Endodermal cell (in vitro differentiated cells): ENCODE measurements at places on chromosomes 13 and 19. TPM values are rescaled to one million over a fixed set of nuclear protein-coding genes. Genes with fewer than 3 reads are reported as not detected.
A peak's percentile ranks its signal among the peaks of the same experiment; 100 is the strongest.

DNA sequence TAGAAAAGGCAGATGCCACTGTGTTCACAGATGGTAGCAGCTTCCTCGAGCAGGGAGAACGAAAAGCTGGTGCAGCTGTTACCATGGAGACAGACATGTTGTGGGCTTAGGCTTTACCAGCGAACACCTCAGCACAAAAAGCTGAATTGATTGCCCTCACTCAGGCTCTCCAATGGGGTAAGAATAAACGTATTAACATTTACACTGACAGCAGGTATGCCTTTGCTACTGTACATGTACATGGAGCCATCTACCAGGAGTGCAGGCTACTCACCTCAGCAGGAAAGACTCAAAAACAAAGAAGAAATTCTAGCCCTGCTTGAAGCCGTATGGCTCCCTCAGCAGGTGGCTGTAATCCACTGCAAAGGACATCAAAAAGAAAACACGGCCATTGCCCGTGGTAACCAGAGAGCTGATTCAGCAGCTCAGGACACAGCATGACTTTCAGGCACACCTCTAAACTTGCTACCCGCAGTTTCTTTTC is 197.7 kb downstream of the ZNF737 start:
- peak; percentile 84 for DNase-seq

KXD1 gene
- total RNA-seq, result 108 to 187 TPM (median 113 TPM) in 3 replicates

DNA sequence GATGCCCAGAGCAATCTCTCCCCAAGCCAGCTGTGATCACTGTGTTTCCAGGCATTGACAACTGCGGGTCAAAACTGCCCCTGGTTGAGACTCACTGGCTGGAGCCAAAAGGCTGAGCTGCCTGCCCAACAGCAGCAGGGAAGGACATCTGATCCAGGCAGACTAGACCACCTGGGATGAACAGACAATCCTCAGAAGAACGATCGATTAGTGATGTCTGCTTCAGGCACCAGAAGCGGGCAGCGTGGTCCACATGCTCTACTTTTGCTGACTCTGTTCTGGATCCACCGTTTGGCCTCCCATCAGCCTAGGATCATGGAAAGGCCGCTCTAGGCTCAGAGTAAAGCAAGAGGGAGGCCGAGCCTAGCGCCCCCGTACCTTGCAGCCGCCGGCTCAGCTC is 9.9 kb upstream of the GP6 start:
- DNase-seq, result no peak

GFY gene
- total RNA-seq, result 0.27 TPM in 1 of 3 replicates, not detected in the others

DNA sequence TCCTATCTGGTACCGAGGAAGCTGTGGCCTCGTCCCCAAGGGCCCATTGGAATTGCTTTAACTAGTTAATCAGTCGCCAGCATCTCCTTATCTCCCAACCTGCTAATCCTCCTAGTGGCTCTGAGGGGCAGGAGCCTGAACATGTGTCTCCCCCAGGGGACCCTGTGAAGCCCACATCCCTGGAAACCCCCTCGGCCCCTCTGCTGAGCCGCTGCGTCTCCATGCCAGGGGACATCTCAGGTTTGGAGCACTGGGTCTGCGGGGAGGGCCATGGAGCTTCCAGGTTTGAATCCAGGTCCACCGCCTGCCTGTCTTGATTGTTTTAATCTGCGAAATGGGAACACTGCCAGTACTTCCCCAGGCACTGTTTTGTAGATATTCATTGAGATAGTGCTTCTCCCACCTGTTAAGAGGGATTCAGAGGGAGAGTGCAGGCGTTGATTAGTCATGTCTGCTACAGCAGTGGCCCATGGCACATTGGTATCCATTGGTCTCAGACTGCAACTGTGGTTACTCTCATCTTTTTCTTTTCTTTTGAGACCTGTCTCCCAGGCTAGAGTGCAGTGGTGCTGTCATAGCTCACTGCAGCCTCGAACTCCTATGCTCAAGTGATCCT is 6.4 kb downstream of the PNPLA6 start:
- no peak for DNase-seq

DNA sequence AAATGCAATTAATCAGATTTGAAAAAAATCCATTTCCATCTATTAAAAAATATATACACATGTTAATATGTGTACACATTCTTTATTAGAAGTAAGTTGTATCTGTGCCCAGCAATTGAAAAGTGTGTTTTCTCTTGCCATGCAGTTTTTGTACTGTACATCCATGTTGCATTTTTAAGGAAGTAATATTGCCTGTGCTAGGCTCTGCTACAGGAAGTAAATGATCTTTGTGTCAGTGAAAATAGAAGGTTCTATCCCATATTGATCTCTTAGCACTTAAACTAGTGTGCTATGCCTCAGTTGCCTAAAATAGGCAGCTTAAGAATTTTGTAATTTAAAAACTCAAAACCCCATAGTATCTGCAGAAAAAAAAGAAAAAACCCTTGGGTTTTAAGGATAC is 122.5 kb downstream of the CDK8 start:
- DNase-seq, result no peak

DNA sequence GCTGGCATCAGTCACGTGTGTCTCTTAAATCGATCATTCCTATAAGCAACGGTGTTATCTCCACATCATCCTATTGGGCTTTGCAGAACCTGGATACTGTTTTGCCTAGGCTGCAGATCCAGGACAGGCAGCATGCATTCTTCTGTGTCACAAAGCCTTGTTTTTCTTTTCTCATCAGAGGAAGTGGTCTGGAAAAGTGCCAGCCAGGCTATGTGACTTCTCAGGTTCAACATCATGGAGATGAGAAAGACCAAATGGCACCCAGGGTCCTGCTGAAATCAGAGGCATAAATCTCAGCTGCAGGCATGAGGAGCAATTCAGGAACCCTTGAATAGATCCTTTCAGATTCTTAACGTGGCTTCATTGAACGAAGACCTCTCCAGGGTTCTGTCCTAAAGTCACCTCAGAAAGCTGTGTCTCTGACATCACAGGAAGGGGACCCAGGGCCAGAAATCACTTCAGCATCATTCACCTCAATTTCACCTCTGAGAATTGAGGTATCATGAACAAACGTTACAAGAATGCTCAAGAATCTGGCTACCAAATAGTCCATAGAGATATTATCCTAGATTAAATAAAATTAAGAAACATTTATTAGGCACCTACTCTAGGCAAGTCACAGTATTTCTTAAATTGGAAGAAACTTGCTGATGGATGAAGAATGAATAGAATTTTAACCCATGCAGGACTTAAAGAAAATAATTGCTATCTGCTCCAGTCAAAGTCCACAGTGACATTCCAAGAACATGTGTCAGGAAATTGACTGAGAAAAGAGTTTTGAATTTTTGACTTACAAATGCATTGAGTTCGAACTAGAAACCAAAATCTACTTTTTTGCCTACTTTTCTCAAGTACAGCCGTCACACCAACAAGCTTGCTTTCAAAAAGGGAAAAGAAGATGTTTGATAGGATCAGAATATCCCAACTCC is 124.1 kb downstream of the COG6 start:
- DNase-seq, result no peak

- no peak for DNase-seq
Observed at GRCh38 chr13:98984118-98984517, 6.3 kb upstream of the DOCK9 start.

GRCh38 chr19:58407658-58408151 is 744 bp upstream of the ZNF584 start:
- peak; percentile 69 for DNase-seq

GRCh38 chr19:7970716-7971448 is 27.4 kb upstream of the TIMM44 start:
- DNase-seq, result peak; percentile 91

GRCh38 chr13:42466123-42466522 is 107.8 kb upstream of the TNFSF11 start:
- DNase-seq, result no peak

GRCh38 chr13:111390522-111391270 is 70.3 kb downstream of the TEX29 start:
- peak; percentile 39 for DNase-seq

- no peak for DNase-seq
Observed at GRCh38 chr19:6519289-6519688, 11.5 kb upstream of the TNFSF9 start.

VN1R2 gene
- total RNA-seq, result not detected in 2 replicates

CNN1 gene
- total RNA-seq, result 12.8 to 21.1 TPM (median 14.3 TPM) in 3 replicates

DNA sequence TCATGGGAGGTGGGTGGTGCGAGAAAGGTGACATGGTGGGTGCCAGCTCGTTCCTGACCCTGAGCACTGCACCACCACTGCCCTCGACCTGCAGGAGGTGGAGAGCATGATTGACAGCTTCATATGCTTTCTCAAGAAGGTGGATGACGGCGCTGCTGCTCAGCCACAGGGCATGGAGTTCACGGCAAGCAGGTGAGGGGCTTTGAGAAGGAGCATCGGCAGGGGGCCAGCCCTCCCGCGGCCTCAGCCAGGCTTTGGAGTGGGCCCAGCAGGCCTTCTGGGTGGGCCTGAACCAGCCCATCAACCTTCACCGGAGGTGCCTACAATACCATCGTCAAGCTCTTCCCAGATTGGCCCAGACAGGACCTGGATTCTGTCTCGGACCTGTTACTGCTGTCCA is 18.9 kb upstream of the ZNF14 start:
- no peak for DNase-seq

- no peak for DNase-seq
Observed at GRCh38 chr13:49357694-49358093, 86.2 kb downstream of the CAB39L start.

KCNJ14 gene
- total RNA-seq, result 0.99 and 1.1 TPM in 2 replicates

- DNase-seq, result no peak
Observed at GRCh38 chr13:27972478-27972820, 3.3 kb upstream of the CDX2 start.

- DNase-seq, result peak; percentile 64
Observed at GRCh38 chr19:42634409-42635232, 39.9 kb upstream of the CEACAM8 start.

- DNase-seq, result peak; percentile 67
Observed at GRCh38 chr19:41219924-41220567, 1.0 kb downstream of the AXL start.

DNA sequence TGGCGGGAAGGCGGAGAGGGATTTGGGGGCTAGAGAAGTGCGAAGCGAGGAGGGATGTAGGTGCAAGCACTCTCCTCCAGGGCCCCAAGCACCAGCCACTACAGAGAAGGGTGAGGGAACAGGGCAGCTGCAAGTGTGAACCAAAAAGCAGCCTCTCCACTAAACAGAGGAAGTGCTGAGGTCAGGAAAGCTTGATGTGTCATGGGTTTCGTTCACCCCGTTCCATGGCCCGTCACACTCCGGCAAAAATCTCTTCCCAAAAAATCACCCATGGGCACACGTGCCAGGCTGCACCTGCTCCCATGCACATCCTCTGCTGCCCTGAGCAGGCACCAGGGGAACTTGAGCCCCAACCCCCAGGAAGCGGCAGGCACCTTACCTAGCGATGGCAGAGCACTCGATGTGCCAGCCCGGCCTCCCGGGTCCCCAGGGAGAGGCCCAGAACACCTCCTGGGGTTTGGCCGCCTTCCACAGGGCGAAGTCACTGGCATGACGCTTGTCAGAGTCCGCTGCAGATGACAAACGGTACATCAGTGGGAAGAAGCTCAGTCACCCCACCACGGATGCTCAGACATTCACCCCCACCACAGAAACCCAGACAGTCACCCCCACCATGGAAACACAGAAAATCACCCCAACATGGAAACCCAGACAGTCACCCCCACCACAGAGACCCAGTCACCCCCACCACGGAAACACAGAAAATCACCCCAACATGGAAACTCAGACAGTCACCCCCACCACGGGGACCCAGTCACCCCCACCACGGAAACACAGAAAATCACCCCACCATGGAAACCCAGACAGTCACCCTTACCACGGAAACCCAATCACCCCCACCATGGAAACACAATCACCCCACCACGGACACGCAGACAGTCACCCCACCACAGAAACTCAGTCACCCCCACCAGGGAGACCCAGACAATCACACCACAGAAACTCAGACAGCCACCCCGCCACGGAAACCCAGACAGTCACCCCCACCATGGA is 29.0 kb downstream of the CARS2 start:
- no peak for DNase-seq

GRCh38 chr13:23592596-23592995 is 22.4 kb downstream of the TNFRSF19 start:
- DNase-seq, result no peak

DNA sequence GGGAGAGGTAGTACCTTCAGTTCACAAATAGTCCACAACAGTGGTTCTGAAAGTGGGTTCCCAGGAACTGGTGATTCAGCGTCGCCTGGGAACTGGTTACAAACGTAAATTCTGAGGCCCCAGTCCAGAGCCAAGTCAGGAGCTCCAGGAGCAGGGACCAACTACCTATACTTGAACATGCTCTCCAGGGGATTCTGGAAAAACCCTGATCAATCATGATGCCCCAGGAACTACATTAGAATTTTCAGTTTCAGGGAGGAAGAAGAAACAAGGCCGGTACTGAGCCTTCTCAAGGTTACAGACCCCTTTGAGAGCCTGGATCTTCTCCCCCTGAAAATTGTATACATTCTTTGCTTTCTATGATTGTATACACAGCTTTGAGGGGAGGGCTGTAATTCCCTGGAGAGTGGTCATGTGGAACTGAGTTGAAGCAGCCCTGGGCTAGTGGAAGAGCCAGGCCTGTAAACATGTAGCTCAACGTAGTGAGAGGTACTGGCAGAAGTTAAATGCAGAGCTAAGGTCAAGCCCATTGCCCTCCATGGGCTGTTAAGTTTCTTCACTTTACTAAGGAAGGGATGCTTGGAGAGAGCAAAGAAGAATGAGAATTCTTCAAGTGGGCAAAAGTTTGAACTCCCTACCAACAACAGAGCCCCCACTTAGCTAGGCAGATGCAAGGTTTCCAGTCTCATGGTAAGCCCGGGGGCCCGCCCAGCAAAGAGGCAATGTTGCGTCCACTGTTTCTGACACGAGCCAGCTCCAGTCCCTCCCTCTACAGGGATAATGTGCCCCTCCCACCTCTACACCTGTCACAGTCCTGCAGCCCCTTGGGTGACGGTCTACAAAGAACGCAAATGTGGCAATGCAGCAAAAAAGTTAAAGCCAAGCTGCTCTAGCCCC is 17.0 kb downstream of the DOCK9 start:
- DNase-seq, result no peak

DNA sequence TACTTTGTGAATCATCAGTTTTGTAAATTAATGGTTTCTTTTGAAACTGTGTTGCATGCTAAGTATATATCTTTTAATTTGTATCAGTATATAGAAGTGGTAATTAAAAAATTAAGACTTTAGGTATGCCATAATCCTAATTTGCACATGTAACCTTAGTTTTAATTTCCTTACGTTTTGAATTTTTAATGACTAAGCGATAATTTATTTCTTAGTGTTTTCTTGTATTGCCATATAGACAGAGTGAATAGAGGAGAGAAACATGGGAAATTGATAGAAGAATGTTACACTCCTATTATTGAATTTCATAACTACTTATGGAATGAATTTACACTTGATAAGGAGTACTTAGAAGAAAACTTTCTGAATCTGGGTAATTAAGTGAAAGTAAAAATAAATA is 29.5 kb downstream of the LPAR6 start:
- no peak for DNase-seq

DNA sequence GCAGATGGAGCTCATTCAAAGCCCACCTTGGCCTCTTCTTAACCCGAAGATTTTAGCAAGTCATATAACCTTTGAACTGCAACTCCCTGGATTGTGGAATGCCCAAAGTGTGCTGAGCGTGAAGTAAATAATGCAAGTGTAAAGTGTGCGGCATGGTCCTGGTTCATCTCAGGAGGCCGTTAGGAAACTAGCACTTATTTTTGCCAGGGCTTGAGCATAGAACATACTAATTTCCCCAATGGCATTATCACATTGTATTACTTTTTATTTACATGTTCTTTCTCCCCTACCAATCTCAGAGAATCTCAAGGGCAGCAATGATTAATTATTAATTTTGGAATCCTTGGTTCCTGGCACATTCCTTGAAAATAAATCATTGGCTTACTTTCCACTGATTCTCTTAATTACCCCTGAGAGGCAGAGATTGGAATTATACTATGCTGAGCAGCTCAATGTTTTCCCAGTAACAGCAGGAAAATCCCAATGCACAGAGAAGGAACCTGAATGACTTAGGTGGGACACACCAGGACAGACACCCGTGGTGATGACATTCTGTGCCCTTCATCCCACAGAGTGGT is 128.8 kb upstream of the GJB6 start:
- DNase-seq, result no peak
